ENCODE measurements at places on chromosomes 7 and 10. TPM values are rescaled to one million over a fixed set of nuclear protein-coding genes. Genes with fewer than 3 reads are reported as not detected.

The TEX36 gene
- not detected for total RNA-seq

The WDFY4 gene
- total RNA-seq = 5.9 TPM

The HOXA5 gene
- not detected for total RNA-seq

The PDZD7 gene
- total RNA-seq = 21.5 TPM

The KLLN gene
- total RNA-seq = 1.0 TPM

The PRSS37 gene
- not detected for total RNA-seq

The UFSP1 gene
- total RNA-seq = 4.8 TPM

The ITIH2 gene
- total RNA-seq = 0.46 TPM

The BET1 gene
- total RNA-seq = 16.1 TPM

The CRHR2 gene
- 4.4 TPM for total RNA-seq

The PNLIPRP3 gene
- not detected for total RNA-seq

The POM121C gene
- 63.9 TPM for total RNA-seq

The SPOCK2 gene
- total RNA-seq = 297 TPM

The LIPN gene
- not detected for total RNA-seq

The PSD gene
- 310 TPM for total RNA-seq

Data from dorsolateral prefrontal cortex (tissue), 122 donors.